ENCODE measurements at places on chromosomes 7 and 10.

DNA sequence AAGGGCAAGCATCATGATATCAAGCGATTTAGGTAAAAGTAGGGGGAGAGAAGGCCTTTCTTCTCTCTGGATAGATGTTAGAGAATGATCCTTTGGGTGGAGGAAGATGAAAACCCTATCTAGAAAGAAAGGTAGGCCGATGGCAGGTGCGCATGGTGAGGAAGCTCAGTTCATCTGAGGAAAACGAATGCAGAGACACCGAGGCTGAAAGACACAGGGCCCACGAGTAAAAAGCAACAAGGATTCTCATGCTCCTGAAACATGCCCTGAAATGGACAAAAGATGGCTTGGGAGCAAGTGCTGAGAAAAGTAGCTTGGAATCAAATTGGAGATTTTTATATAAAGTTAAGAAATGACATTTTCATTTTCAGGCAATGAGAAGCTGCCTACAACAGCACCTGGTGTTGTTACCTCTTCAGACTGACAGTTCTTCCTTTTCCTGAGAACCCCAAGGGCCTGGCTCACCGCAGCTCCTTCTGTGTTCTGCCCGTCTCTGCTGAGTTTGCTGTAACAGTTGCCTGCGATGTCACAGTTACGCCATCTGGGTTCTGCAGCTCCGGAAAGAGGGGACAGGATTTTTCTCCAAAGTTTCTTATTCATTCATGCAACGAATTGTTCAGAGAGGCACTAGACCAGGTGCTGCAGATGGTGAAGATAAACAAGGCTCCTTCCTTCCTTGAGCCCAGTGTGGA lies 402.0 kb upstream of the KLF6 start:
- DNase-seq: no peak

- no peak for DNase-seq
Observed at GRCh38 chr7:91168871-91169829, 95.1 kb upstream of the FZD1 start.

DNA sequence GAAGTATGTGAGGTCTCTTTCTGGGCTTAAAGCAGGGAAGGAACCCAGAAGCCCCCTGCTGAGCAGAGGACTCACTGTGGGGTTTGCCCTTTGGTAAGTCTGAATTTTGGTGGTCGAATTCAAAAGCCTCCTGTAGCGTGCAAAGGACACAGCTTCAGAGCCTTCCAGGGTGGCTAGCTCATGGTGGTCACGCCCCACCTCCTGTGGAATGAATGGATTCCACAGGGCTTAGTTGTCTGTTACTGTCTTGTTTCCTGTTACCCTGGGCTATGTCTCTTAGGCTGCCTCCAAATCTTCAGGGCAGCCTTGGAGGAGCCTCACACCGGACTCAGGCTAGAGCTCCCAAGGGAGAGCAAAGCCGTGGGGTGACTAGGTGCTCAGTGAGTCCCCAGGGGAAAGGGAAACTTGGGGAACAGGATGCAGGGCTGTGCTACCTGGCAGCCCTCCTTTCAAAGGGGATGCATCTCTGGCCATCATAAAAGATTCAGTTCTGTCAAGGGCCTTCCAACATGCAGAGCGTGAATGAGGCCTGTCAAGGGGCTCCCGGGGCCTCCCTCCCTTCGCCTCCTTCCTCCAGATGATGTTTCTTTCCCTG lies 211.7 kb downstream of the CCSER2 start:
- DNase-seq: peak; percentile 74

DNA sequence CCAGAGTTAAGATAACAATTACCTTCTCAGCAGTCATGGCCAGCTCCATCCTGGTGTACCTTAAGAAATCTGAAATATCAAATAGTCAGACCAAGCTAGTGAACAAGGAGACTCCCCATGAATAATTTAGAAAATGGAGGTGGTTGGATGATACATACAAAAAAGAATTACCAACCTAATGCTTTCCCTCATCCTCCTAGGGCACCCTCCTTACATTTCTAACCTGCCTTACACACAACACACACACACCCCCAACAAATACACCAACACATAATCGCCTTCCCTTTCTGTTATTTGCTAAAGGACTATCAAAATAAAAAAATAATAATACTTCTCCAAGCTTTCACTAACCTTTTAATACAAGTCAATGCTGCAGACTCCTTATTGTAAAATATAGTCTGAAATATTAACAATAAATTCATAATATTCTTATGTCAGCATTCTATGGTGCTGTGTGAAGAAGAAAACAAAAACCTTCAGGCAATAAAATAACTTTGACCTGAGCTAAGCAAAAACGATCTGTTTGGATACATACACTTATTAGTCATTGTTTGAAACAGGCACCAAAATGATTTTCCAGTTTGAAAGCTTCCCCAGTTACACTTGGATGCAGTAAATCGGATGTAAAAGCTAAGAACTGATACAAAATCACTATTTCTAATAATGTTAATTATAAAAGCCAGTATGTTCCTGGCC lies 3.4 kb downstream of the TWIST1 start:
- DNase-seq: no peak

- DNase-seq: no peak
Observed at GRCh38 chr7:137687556-137688265, 159.1 kb downstream of the DGKI start.

DNA sequence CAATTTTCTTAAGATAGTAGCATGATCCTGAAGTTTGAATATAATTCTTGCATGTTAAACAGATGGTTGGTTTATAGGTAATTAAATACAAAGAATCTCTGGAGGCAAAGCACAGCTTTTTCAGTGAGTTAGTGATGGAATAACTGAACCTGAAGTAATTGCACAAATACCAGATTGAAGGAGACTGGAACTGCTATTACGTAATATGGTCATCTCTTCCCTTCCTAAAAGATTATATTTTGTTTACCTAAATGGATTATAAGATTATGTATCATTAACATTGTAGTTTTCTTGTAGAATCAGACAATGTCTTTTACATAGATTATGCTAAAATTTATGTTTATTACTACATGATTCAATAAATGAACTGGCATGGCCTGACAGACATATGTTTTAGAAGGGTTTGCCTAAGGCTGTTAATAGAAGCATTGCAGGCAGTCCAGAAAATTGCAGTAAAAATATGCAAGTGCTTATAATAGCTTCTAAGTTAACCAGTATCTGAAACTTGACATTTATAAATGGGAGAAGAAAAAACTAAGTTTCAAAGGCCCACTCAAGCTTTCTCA lies 35.8 kb upstream of the GPR37 start:
- DNase-seq: no peak

GRCh38 chr10:86863484-86863842 lies 94.0 kb downstream of the MMRN2 start:
- DNase-seq: no peak

DNA sequence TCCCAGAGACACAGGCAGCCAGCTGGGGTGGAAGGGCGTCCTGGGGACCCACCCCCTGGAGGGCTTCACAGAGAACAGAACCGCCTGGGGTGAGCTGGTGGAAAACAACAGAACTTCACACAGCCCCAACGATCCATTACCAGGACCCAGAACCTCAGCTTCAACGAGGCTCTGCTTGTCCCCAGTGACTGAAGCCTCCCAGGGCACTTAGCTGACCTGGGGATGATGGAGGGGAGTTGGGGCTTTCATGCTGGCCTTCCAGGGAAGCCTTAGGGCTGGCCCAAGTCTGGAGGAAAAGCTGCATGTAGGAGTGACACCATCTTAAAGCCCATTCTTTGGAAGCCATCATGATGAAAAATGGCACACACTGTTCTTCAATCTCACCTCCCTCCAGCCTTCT lies 300.2 kb downstream of the WDR37 start:
- DNase-seq: no peak

- DNase-seq: no peak
Observed at GRCh38 chr10:104142081-104142480, 20.1 kb downstream of the SFR1 start.

GRCh38 chr10:71623098-71623985 lies 96.2 kb downstream of the C10orf105 start:
- DNase-seq: no peak

GRCh38 chr10:124653811-124654651 lies 90.1 kb downstream of the FAM53B start:
- DNase-seq: no peak

DNA sequence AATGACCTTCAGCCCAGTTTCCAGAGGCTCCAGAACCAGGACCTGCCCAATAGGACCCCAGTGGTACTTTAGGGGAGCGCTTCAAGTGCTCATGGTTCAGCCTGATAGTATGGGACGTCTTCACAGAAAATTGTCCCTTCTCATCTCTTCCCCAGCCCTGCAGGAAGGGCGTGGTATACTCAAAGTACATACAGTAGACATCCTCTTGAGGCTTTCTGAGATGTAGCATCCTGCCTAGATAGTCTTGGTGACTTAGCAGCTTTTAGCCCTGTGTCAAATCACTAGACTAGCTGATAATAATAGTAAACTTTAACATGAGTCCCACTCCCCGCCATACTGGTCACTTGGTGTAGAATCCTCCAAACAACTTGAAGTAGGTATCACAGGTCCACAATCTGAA lies 193.2 kb downstream of the CYP26A1 start:
- no peak for DNase-seq

GRCh38 chr10:17175551-17175950 lies 25.9 kb downstream of the TRDMT1 start:
- no peak for DNase-seq

- DNase-seq: no peak
Observed at GRCh38 chr7:36132012-36132411, 21.0 kb upstream of the EEPD1 start.
